ENCODE measurements at places on chromosomes 16 and 17.

DNA sequence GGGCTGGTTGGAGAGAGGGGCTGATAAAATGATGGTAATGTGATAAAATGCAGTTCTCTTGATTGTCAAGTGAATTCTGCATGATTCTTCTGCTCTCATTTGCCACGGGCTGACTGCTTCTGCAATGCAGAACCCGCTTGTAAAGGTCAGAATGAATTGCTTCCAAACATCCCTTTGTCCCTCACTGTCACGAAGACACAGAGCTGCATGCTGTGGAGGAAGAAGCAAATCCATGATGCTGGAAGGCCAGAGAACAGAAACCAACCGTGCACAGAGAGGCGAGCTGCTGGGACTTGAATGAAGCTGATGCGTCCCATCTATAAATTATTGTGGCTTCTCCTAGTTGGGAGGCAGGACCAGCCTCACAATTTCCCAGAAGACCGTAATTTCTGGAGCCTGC lies 171.6 kb downstream of the PRKCB start:
- DNase-seq = no peak

DNA sequence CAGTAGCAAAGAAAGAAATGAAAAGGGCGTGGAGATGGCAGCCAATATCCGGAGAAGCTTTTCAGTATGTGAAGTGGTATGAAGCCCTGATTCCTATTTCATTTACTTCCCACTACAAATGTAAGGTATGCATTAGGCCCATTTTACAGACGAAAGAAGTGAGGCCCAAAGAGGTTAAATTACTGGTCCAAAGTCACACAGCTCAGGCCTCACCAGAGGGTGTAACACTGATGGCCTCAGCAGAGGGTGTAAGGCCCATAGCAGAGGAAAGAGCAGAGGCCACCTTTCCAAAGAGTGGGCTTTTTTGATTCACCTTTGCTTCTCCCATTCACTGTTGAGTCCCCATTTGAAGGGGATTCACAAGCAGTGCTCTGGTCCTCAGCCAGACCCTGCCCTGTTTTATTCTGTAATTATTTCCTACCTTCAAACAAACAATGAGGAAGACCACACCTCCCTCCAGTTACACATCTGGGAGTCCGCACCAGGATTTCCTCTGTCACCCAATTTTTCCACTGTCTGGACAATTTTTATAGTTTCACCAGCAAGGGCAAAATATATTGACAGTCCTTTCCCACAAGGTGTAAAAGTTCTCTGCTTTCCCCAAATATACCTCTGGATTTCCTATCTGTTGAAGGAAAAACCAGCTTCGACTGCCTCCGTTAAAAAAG lies 7.1 kb downstream of the ZFHX3 start:
- DNase-seq = no peak

DNA sequence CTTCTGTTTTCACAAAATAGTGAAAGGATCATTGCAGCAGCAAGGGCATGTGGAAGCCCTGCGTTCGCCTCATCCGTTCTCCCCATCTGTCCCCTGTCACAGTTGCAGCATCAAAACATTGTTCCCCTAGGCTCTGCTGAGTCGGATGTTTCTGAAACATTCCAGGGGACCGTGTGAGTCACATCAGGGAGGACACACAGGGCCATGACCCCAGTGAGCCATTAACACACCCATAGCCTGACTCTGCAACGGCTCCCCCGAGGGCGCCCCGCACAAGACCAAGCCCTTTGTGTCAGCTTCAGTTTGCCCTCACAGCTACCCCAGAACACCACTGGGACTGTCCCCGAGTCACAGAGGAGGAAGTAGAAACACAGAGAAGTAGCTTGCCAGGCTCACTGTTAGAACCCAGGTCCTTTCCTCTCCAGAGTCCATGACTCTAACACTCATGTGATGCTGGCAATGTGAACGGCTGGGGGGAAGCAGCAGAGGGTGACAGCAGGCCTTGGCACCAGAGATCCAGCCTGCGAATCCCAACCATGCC lies 63.3 kb upstream of the HSBP1 start:
- DNase-seq = no peak

- DNase-seq = no peak
Observed at GRCh38 chr17:10428781-10429180, 7.0 kb upstream of the MYH8 start.

GRCh38 chr17:3575511-3575910 lies 17.9 kb upstream of the TRPV3 start:
- DNase-seq = no peak
